ENCODE measurements at places on chromosomes 12 and 14. TPM values are rescaled to one million over a fixed set of nuclear protein-coding genes. Genes with fewer than 3 reads are reported as not detected.

The HSP90B1 gene
- total RNA-seq, result 376 TPM

- DNase-seq, result no peak
Observed at GRCh38 chr12:64270411-64270810, 48.3 kb upstream of the KICS2 start.

GRCh38 chr14:50225067-50225973, 6.1 kb downstream of the SOS2 start:
- no peak for DNase-seq

DNA sequence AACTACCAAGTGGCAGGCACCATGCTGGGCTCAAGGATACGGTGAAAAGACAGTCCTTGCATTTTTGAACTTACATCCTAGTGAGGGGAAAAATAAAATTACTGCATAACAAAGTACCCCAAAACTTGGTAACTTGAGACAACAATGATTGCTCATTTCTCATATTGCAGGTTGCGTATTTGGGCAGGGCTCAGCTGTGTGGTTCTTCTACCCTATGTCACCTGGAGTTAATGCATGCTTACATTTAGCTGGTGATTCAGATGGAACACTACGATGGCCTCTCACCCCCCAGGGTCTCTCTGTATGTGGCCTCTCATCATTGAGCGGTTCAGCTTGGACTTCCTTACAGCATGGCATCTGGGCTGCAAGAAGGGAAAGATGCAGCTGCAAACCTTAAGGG, 60.7 kb upstream of the RBM19 start:
- DNase-seq, result no peak
